Hippocampal formation (tissue), 2 donors: ENCODE measurements at places on chromosomes 3 and 15.
A peak's percentile ranks its signal among the peaks of the same experiment; 100 is the strongest.

- DNase-seq, result no peak
These were observed 191.5 kb upstream of the MLF1 start for GRCh38 chr3:158379517-158379916.

DNA sequence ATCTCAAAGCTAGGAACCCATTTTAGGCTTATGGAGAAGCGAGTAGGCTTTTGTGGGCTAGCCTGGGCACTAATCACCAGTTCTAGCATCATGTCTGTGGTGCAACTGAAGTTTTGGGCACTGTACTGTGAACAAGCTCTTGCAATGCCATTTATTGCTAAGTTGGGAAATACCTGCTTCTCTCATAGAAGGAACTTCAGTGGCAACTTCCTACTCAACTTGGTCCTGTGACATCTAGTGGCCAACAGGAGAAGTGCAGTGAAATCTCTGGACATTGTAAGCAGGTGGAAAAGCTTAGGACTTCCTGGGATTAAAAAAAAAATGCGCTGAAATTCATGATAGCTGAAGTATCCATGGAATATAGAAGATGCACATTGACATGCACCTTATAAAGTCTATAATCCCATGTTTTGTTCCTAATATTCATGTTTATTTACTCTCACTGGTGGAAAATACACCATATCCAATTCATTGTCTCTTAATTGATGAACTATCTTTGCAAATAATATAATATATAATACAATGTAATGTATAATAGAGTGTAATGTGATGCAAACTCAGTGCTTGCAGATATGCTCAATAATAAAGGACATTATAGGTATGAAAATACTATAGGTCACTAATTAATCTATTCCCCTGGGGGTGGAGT lies 6.5 kb upstream of the ALDH1A3 start:
- DNase-seq, result peak; percentile 23

DNA sequence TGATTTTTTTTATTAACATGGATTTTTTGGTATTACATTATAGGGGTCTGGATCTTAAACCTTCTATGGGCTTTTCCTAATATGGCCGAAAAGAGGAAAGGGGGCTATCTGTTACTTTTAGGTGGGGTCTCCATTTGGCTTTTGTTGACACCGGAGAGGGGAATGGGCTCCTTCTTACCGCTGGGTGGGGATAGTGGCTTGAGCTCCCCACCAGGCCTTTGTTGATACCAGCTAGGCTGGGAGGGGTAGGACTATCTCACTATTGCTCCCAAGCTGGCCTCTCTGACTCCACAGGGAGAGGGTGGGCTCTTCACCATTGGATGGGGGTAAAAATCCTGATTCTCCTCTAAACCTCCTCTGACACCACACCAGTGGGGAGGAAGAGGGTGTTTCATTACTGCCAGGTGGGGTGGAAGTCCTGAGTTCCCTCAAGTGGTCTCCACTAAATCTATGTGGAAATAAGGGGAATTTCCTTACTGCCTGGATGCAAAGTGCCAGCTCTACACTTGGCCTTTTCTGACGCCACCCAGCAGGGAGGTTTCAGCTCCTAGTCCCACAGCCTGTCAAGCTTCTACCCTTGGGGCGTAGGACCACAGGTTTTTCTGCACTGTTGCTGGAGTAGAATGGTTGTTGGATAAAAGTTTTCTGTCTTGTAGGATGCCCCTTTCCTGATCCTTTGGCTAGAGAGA lies 572.3 kb downstream of the MAGI1 start:
- DNase-seq, result no peak

GRCh38 chr15:52876991-52877663 lies 87.0 kb upstream of the ONECUT1 start:
- DNase-seq, result no peak

DNA sequence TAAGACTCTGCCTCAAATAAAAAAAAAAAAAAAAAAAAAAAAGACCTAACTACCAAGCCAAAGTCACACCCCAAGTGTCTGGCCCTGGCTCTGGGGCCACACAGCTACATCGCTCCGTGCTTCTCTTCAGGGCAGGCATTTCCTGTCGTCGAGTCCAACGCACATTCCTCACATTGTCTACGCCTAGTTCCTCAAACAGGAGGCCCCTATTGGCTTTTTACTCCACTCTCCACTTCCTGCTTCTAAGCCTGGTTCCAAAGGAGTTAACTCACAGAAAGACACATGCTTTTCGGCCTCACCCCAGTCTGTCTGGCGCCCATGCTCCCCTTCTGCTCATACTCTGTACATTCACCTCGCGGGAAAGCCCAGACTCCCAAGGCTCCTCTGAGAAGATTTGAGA lies 28.8 kb downstream of the KNG1 start:
- DNase-seq, result peak; percentile 1

DNA sequence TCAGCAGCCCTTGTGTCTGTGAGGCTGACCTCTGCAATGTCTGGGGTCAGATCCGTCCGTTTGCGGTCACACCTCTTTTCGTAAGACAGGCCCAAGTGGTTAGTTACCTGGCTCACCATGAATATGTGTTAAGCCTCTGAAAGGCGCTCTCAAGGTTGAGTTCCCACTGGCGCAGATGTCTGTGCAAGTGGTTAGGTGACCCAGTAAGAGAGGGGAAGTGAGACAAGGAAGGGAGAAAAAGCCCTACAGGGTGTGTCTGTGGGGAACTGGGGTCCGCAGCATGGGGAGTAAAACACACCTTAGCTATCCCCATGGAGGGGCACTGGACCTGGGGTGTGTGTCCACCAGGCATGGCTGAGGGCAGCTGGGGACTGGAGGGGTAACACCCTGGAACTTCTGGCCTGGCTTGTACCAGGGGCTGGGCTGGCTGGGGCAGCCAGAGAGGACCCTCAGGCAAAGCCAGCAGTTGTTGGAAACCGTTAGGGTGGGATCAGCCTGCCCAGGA lies 391.6 kb upstream of the PROK2 start:
- no peak for DNase-seq

DNA sequence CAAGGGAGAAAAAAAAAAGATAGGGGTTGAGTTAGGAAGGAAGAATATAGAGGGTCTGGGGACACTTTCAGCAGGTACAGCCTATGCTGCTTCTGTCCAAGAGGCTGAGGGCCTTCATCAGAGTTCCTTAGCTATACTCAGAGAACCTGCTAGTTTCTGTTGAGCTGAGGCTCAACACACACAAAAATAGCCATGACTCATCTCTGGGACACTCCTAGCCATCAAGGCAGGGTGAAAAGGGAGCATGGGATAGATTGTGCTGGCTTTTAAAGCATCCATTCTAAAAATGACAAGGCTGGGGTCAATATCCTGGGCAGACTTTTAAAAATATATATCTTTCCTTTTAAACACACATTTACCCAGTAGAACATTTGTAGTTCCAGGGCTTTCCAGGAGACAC lies 2.8 kb upstream of the RTP2 start:
- no peak for DNase-seq

- no peak for DNase-seq
These were observed 14.9 kb downstream of the XYLB start for GRCh38 chr3:38361496-38361895.

DNA sequence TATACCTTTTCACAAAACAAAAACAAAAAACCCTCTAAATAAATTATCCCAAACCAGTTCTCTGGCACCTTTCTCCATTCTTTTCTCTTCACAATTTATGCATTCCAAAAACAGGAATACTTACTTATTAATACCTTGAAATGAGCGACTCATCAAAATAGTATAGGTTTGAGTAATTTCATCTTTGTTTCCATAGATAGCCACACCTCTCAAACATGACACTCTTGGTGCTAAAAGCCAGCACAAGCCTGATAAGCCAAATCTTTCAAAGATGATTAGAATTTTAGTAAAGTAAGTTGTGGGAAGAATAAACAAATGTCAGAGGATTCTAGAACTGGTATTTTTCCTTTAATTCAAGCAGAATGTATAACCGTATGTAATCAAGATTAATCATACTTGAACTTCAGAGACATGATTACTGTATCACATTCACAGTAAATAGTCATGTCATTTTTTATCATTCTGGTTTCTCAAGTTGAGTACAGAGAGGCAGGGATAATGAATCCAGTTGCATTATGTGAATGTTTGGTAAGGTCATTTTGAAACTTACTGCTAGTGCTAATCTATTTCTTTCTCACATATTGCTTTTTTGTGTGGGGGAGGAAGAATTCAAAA lies 12.1 kb upstream of the WDR5B start:
- DNase-seq, result no peak

GRCh38 chr3:169619793-169620192 lies 43.7 kb downstream of the MECOM start:
- no peak for DNase-seq

DNA sequence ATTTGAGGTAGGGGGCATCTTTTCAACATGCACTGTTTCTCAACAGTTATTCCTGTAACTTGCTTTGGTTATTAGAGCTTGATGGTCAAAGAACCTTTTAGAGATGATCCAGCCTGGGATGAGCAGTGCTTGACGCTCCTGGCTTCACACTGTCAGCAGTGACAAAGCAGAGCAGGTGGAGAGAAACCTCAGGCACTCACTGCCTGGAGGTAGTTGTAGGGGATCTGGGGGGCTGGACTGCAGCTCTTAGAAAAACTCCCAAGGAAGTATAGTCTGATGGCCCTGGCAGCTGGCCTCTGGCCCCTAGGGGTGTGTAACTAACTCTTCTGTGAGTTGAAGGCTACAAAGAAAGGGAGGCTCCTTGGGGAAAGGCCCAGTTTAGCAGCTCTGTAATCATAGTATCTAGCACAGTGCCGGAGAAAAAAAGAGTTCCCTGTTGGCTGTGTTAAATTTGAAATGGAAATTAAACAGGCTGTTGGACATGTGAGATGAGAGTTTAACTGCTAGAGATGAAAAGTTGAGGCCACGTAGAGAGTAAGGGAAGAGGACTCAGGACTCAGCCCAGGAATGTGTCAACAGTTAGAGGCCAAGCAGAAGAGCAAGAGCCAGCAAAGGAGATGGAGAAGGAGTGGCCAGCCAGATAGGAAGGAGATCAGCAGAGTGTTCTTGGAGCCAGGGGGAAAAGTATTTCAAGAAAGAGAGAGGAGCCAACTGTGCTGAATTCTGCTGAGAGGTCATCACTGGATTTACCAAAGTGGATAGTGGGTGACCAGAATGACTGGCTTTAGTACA lies 14.2 kb downstream of the OXNAD1 start:
- no peak for DNase-seq

DNA sequence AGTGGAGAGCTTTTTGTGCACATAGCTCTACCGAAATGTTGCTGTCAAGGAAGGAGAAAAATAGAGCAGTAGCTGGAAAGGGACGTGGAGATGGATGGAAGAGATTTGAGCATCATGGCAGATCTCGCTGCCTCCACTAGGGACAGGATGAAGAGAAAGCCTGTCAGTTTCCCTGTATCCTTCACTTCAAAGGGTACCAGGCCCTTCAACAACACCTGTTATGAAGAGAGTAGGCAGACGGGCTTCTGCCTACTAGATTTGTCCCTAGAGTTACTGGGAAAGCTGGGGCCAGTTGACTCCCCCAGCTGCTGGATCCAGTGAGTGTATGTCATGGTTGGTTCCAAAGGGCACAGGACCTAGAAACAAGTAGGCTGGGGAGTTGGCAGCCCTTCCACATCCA lies 150.8 kb downstream of the TLE3 start:
- DNase-seq, result no peak

- no peak for DNase-seq
These were observed 41.5 kb downstream of the MAPK6 start for GRCh38 chr15:52060501-52060900.
